ENCODE measurements at places on chromosomes 5 and 9.
A peak's percentile ranks its signal among the peaks of the same experiment; 100 is the strongest.

DNA sequence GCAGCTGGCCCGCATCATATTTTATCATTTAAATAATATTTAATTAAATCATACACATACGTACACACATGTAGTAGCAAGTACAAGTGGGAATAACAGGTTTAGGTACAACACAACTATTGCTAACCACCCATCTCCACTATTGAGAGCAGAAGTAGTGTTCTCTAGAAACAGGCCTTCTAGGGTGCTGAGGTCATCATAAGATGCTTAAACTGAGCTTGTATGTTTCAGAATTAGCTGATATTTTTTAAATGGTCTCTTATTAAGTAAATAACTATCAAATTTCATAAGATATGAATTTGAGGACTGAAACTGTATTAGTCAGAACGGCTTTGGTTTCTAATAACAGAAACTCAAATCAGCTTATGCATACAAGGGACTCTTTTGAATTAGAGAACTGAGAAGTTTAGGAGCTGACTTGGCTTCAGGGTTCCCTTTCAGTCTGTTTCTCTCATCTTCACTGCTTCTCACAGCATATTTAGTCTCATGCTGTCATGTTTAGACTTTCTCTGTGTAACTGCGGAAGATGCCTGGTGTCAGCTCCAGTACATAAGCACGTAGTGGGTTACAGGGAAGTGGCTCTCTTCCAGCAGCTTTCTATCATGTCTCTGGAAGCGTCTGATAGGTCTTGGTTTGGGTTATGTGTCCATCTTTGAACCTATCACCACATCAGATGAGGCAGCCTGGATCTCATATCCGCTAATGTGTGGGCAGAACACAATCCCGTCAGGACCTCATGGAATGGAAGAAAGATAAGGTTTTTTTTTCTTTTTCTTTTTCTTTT lies 25.0 kb upstream of the OCLN start:
- DNase-seq, result no peak

GRCh38 chr5:171823269-171823668 lies 37.7 kb downstream of the SMIM23 start:
- DNase-seq, result no peak

GRCh38 chr9:98226516-98226915 lies 28.9 kb downstream of the TBC1D2 start:
- DNase-seq, result peak; percentile 43

GRCh38 chr9:133691626-133692363 lies 46.4 kb downstream of the SARDH start:
- no peak for DNase-seq

DNA sequence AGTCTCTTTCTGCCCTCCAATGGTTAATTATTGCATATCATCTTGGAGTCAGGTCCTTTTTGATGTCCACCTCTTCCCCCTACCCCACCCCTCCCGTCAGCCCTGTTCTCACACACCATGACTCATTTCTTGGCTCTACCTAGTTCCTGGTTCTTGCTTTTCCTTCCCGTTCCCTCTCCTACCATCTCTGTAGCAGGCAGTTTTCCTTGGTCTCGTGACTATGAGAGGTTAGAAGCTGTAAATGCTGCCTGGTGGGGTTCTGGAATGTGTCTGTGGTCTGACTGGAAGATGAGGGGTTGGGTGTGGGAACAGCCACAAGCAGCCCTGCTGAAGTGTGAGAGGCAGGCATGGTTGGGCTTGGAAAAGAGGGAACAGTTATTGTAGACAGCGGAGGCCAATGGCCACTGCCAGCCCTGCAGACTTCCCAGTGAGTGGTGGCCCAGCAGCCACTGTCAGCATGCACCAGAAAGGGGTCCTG lies 18.2 kb downstream of the SLC22A5 start:
- DNase-seq, result peak; percentile 99

DNA sequence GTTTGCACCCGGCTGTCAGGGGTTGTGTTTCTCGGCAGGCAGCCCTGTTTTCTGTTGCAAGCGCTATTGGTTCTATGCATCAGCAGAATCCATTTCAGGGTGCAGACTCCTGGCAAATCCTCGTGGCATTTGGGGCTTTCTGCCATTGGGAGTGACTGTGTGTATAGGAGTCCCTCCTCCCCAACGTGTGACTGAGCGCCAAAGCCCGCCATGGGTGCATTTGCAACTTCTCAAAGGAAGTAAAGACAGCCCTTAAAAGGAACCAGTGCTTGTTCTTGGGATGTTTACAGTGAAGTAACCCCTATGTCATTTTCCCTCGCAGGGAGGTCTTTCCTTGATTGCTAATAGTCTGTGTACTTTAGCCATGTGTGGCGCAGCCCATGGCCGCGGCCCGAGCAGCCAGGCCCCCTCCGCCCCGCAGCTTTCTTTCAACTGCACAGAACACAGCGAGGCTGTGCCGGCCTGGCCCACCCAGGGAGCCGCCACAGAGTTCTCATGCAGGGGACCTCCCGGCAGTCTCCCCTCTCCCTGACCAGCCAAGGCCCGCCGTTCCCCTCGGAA lies 175.6 kb downstream of the HSD17B3 start:
- no peak for DNase-seq

- peak; percentile 33 for DNase-seq
Observed at GRCh38 chr9:122347348-122348287, 23.2 kb upstream of the PTGS1 start.

GRCh38 chr9:113798062-113799030 lies 77.8 kb upstream of the ZNF618 start:
- DNase-seq, result no peak

- no peak for DNase-seq
Observed at GRCh38 chr5:43063721-43064171, 23.6 kb upstream of the ANXA2R start.

DNA sequence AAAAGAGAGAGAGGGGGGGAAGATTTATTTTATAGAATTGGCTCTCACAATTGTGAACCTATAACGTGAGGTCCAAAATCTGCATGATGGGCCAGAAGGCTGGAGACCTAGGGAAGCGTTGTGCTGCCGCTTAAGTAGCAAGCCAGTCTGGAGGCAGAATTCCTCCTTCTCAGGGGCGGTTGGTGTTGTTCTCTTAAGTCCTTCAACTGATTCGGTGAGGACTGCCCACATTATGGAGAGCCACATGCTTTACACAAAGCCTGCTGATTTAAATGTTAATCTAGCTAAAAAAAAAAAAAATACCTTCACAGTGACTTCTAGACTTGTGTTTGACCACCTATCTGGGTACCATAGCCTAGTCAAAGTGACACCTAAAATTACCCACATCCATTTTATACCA lies 64.2 kb upstream of the CKS2 start:
- DNase-seq, result no peak

DNA sequence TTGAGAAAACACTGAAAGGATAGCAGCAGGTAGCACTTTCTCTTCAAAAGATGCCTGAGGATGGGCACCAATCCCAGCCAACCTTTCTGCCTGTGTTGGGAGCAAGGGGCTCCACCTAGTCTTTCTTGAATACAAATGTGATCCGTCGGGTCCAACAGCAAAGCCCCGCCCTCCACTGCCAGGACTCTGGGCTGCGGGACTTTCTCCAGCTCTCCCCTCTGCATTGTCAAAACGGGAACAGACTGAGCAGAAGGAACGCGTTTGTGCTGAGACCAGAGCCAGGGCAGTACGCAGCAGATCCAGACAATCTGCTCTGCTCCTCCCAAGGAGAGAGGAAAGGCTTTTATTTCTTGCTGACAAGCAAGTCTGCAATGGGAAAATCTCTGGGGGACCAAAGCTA lies 139.7 kb downstream of the SEC61B start:
- DNase-seq, result no peak

GRCh38 chr5:180069589-180070247 lies 1.8 kb downstream of the RNF130 start:
- DNase-seq, result peak; percentile 3

GRCh38 chr9:118457171-118458000 lies 753.2 kb downstream of the TLR4 start:
- no peak for DNase-seq

DNA sequence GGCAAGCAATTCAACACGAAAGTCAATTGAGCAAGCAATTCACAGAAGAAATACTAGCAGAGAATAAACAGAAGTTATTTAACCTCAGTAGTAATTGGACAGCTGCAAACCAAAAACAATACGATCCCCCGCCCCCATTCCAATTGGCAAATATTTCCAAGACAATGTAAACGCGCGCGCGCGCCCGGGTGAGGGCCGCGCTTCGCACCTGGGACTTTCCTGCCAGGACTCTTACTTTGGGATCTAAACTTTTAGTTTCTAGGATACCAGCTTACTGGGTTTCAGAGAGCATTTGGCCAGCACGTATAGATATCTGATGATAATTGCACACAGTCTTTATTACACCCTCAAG lies 8.6 kb downstream of the RUFY1 start:
- peak; percentile 25 for DNase-seq

DNA sequence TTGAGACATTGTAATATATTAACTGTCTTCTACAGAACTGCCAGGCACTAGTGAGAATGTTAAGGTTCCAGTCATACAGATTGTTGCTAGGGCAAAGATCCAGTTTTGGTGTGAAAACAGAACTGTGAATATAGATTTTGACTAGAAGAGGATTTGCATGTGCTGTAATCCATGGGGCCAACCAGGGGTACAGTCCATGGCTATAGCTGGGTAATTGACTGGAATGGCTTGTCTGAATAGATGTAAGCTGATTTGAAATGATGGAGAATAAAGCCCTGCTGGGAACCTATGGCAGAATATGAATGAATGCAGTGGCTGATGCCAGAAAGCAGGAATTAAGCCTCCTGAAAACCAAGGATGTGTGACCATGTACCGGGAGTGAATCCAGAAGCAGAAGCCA lies 748.5 kb upstream of the CDH10 start:
- DNase-seq, result no peak

DNA sequence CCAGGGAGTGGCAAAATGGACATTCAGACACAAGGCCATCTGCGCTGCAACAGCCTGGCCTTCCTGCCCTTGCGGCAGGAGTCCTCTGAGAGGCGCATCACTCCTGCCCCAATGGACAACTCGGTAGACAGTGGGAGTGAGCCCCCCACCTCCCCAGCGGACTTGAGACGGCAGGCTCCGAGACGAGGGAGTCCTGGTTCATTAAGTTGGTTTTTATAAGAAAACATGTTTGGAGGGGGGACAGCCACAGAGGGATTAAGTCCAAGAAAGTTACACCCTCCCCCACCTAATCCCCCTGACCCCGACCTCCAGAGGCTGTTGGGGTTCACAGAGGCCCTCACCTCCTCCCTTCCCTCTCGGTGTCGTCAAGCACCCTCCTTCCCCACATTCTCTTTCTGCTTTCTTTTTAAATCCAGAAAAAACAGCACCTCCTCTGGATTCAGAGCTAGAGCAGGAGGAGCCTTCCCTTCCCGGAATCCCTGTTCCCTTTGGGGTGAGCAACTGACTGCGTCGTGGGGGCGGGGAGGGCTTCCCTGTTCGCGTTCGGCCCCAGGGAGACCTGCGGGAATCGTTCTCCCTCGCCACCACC lies 1.8 kb upstream of the EGR1 start:
- peak; percentile 46 for DNase-seq

DNA sequence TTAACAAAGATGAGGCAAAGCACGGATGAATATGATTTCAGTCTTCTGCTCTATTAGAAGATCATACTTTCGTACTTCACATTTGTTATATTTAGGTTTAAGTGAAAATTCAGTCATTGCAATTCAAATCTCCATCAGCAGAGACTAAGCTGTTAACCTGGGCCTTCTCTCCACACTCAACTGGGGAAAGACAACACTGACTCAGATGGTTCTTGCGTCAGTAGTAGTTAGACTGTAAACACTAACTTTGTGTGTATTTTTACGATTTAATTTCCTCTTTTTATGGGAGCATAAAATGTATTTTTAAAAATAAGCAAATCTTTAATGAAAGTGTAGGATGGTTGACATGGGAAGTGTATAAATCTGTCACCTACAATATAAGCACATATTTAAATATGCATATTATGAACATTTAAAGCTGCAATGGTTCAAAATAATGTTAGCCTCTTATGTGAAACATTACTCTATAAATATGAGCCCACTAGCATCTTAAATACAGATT lies 42.7 kb upstream of the ZNF608 start:
- DNase-seq, result no peak

- DNase-seq, result peak; percentile 35
Observed at GRCh38 chr9:84697509-84698114, 28.1 kb downstream of the NTRK2 start.

GRCh38 chr5:96942911-96943310 lies 7.0 kb downstream of the LNPEP start:
- DNase-seq, result peak; percentile 77

DNA sequence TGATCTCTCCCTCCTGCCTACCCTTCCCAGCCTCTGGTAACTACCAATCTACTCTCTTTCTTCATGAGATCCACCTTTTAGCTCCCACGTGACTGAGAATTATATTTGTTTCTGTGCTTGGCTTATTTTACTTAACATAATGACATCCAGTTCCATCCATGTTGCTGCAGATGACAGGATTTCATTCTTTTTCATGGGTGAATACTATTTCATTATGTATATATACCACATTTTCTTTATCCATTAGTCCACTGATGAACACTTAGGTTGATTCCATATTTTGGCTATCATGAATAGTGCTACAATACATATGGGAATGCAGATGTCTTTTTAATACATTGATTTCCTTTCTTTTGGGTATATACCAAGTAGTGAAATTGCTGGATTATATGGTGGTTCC lies 35.5 kb upstream of the ZNF366 start:
- no peak for DNase-seq

DNA sequence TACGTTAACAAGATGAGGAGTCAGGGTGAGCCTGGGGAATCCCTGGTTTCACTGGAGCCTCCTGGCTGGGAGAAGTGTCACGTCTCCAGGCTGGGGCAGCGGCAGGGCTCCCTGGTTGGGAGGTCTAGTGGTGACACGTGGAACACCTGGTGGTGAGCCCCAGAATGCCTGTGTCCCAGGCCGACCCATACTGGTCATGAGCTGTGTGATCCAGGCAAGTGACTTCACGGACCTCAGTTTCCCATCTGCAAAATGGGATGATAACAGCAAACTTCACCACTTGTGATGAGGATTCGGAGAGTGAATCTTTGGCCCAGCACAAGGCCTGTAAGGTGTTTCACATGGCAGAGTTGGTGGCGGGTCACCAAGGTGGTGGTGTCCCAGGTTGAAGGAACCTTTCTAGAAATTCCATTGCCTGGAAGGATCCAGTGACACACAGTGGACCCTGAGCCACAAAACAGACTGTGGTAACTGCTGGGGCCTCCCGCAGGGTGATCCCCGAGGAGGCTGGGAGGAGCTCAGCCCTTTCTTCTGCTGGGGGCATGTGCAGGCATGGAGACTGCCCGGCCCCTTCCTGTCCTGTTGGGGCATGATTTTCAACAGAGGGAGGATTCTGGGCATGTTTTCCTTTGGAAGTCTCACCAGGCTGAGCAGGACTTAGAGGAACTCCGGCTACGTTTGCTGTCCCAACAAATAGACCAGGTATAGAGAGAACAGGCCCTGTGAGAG lies 153.9 kb upstream of the IER5L start:
- peak; percentile 40 for DNase-seq
